ENCODE measurements at places on chromosomes 1 and 21.

DNA sequence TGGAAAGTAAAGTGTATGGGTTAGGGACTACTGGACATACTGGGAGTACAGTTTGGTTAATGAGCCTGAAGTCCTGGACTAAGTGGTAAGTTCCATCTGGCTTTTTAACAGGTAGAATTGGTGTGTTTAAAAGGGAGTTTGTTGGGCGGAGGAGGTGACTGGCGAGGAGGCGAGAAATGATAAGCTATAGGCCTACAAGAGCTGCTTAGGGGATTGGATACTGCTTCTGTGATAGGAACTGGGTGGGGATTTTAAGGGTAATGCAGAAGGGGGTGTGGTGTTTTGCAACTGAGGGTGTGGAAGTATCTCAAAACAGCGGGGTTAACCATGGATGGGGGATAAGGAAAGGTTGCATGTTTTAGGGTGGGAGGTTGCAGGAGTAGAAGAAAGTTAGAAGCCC is 3.5 kb downstream of the ERVH48-1 start:
- no peak for DNase-seq

DNA sequence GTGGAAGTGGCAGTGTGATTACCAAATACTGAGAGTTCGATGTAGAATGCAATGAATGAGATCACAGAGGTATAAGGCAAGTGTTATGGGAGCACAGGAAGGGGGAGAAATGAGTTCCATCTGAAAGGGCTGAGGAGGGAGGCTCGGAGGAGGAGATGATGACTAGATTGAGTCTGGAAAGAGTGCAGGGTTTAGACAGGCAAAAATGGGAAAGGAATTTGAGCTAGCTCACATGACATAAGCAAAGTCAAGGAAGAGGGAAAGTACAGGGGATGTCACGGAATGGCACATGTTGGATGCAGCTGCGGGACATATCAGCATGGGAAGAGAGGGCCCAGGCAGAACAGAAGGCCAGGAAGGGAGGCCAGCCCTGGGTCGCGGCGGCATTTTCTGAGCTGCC is 132.7 kb downstream of the RUNX1 start:
- no peak for DNase-seq

DNA sequence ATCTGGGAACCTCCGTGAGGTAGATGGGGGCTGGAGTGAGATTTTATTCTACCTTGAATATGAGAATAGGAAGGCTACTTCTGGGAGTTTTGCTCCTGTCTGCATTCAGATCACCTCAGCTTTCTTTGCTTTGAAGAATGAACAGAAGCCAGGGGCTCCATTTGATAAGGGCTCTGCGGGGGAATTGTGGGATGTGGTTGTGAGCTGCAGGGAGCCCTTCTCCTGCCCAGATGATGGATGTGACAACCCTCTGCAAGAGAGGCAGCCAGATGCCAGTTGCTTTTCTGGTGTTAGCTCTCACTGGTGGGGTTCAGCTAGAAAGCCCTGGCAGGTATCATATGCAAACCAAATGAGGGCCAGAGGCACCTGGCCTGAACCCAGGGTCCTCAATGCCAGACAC is 21.5 kb downstream of the IER5 start:
- no peak for DNase-seq

GRCh38 chr1:154502066-154502743 is at the start of the genes SHE and TDRD10:
TSS of gene SHE (minus strand) at chr1:154502412. CDS start at chr1:154502026, 386 bp downstream.
TSS of gene TDRD10 (plus strand) at chr1:154502219. CDS start at chr1:154506904, 4,685 bp downstream.
- no peak for DNase-seq

DNA sequence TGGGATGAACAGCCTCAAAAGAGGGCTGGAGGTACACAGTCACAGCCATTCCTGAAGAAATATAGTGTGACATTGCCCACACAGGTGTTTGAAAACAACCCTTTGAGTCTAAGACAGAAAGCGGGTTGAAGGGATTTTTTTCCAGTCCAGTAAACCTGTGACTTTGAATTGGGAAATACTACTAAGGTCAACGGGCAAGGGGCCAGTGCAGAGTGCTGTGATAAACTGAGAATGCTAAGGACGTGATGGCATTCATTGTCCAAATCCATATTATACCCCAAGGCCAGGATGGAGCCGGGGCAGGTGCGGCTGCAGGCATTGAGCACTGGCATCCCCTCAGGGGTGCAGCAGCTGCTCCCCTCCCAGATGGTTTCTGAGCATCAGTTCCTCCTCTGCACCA is 36.6 kb downstream of the KIAA0040 start:
- no peak for DNase-seq

- no peak for DNase-seq
Measured at GRCh38 chr1:31793086-31793485, 22.7 kb downstream of the SPOCD1 start.
